ENCODE measurements at places on chromosomes 4 and X. TPM values are rescaled to one million over a fixed set of nuclear protein-coding genes. Genes with fewer than 3 reads are reported as not detected.

The BLOC1S4 gene
- 8.7 TPM for total RNA-seq

The ENOX2 gene
- 11.6 TPM for total RNA-seq

The H2AZ1 gene
- 168 TPM for total RNA-seq

The CXorf51A gene
- not detected for total RNA-seq

The SPANXB1 gene
- total RNA-seq, result not detected

The MMRN1 gene
- total RNA-seq, result 6.8 TPM

The TREX2 gene
- total RNA-seq, result 0.49 TPM

The WDR19 gene
- 15.1 TPM for total RNA-seq

The HAND2 gene
- total RNA-seq, result 1.7 TPM

The SH3RF1 gene
- total RNA-seq, result 10.7 TPM

The BEX1 gene
- 0.49 TPM for total RNA-seq

DNA sequence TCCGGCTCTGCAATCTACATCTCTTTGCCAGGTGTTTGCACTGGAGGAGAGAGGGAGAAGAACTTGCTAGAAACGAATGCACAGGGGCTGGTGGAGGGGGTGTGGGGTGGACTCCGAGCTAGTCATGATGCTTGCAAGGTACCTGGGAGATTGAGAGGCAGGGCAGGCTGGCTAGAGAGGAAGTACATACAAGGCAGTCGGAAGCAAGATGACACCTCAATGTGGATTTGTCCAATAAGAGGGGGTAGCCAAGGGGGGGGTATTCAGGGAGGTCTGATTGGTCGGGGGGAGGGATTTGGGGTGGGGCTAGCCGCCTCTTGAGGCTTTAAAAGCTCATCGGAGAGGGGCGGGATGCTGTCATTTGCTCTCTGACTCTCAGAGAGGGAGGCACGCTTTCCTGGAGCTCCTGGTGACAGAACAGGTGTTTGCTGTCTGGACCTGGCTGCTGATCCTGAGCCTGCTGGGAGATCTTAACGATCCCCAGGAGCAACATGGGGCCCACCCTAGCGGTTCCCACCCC lies at the start of gene GPR50:
Gene GPR50, plus strand, starts transcription at position 354 of the 520 bp plus-strand sequence. Its CDS starts 138 bp downstream, at position 492.
- no peak for DNase-seq

DNA sequence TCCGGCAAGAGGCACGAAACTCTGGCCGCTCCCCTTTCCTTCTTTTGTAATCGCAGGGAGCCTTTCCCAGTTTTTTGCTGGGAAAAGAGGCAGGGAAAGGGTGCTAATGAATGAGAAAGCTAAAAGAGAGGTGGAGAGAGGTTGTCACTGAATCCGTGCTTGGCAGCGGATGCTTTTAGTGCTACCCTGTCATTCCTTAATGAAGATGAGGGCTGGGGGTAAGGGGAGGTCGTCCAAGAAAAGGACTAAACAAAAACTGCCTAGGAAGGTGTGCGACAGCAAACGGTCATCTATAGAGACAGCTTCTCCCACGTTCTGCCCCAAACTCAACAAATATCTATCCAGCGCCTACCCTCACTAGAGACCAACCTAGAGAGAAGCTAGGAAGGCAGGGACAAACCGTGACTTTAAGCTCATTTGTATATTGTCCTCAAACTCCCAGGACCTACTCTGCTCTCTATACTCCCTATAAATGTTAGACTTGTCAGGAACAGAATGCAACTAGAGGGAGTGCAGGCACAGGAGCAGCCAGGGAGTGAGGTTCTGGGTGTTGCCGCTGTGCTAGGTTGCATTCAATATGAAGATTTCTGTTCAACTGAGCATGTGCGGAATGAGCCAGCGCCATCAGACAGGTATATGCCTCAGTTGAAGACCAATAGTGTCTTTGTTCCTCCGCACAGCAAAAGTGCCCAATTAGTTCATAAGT lies 777 bp upstream of the CASK start:
- DNase-seq, result peak; percentile 66

GRCh38 chr4:38819569-38819968 lies 15.0 kb upstream of the TLR1 start:
- no peak for DNase-seq

DNA sequence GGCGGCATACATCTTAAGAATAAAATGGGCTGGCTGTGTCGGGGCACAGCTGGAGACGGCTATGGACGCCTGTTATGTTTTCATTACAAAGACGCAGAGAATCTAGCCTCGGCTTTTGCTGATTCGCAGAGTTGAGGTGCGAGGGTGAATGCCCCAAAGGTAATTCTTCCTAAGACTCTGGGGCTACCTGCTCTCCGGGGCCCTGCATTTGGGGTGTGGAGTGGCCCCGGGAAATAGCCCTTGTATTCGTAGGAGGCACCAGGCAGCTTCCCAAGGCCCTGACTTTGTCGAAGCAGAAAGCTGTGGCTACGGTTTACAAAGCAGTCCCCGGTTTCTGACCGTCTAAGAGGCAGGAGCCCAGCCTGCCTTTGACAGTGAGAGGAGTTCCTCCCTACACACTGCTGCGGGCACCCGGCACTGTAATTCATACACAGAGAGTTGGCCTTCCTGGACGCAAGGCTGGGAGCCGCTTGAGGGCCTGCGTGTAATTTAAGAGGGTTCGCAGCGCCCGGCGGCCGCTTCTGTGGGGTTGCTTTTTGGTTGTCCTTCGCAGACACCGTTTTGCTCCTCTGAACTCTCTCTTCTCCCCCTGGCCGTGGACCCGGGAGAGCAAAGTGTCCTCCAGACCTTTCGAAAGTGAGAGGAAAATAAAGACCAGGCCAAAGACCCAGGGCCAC lies 1.9 kb downstream of the SHOX start:
- DNase-seq, result peak; percentile 59

DNA sequence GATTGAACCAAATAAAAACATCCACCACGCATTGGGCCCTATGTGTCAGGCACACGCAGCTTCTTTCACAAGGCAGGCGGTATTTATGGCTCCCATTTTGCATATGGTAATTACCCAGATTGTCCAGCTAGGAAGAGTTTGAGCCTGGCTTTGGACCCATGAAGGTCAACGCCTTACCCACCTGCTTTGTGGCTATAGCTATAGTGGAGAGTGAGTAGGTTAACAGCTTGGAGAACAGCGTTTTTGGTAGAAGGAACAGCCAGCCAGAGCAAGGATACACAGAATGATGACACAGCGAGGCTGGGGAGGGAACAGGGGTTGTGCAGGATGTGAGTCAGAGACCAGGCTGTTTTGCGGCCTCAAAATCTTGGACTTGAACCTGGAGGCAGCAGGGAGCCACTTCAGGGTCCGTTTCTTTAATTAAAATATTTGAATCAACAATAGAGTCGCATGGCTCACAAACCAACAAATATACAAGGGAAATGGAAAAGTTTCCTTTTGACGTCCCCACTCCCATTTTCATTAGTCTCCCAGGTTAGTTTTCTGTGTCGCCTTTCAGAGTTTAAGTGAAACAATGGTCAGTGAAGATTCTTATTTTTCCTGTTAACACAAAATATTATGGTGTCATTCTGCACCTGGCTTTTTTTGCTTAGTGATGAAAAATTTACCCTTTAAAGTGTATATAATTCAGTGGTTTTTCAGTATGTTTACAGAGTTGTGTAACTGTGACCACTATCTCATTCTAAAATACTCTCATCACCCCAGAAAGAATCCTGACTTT lies 118.2 kb upstream of the STX18 start:
- no peak for DNase-seq

DNA sequence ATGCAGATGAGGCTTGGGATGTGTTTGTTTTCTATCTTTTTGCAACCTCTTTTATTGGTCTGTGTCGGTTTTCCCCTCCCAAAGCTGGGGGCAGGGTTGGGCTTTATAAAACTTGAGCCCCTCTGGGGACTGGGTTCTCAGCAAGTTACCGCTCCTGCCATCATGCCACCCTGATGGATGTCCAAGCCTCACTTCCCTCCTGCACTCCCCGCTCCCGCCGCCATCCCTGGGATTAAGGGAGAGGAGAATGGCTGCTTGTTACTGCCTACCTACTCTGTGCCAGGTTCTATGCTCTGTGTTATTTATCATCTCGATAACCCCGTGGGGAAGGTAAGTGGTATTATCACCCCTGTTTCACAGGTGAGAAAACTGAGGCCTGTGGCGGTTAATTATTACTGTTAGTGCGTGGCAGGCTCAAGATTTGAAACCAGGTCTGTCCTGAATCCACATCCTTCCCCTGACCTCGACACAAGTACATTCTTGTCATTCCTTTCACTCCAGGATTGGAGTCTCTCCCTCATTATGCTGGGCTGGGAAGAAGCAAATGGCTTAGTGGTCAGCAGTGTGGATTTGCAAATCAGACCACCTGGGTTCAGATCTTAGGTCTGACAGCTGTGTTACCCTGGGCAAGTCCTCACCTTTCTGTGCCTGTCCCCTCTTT lies 4.5 kb downstream of the UBA1 start:
- no peak for DNase-seq

DNA sequence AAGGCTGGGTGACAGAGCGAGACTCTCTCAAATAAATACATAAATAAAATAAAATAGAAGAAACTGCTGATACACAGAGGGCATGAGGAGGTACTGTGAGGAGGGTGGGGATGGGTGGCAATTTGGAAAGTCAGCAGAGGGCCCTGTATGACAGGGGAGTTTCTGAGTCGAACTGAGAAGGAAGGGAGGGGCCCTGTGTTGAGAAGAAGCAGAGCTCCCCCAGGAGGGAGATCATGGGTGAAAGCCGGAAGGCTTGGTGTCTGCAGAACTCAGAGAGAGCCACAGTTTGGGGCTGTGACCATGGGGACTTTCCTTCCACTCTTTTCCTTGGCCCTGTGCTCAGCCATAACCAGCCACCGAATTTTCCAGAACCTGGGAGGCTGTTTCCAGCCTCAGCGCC lies 24.8 kb upstream of the AFAP1 start:
- no peak for DNase-seq

DNA sequence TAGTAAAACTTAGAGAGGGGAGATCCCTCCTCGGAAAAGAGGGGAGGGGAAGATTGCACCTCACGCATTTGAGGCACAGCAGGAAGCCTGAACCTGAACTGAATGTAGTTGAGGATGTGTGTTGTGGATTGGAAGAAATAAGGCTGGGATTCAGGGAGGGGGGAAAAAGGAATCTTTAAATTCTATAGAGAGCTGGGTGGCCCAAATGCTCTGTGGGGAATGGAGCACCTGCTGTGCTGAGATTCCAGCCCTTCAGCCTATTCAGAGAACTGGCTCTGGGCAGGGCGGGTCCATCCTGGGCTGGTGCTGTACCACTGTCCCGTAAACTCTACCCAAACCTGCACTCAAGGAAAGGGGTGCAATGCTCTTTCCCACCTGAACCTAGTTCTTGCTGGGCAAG lies 4.1 kb downstream of the FOXO4 start:
- no peak for DNase-seq

DNA sequence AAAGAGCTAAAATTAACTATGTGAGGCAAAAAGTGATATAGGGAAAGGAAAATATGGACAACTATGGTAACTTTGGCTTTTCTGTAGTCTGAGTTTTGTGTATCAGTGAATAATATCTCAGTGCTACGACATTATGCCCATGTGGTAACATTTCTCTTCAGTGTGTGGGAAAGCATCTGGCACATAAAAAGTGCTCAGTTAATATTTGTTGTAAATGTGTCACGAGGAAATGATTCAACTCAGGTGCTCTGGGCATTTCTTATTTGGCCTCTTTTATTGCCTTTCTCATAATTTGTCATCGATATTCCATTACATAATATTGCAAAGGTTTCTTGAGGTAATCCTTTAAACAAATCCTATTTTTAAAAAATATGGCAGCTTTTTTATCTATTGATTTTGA lies 17.6 kb downstream of the OFD1 start:
- no peak for DNase-seq

- no peak for DNase-seq
Measured at GRCh38 chrX:149704664-149705063, 7.2 kb upstream of the MAGEA11 start.

DNA sequence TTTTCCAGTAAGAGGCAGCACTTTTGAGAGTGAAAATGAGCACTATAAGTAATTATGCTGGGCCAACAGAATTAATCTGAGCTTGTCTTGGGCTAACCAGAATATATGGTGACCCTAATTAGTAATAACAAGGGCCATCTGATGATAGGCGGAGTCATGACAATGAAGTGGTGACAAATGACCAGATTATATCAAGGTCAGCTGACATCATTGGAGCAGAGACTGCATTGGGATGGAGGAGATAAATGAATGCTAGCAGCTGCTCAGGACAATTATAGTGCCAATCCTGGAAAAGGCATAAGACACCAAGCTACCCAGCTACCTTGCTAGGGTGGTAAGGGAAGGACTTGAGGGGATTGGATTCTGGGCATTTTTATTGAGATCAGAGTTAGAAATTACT lies 1548.7 kb downstream of the RPA4 start:
- no peak for DNase-seq

- no peak for DNase-seq
Measured at GRCh38 chr4:12844141-12844540, 640.0 kb downstream of the RAB28 start.

- peak; percentile 87 for DNase-seq
Measured at GRCh38 chr4:56908206-56909085, 746 bp downstream of the REST start.

- DNase-seq, result peak; percentile 78
Measured at GRCh38 chr4:11480683-11481082, 52.0 kb upstream of the HS3ST1 start.

- DNase-seq, result peak; percentile 85
Measured at GRCh38 chr4:149965206-149965605, 113.0 kb upstream of the DCLK2 start.

DNA sequence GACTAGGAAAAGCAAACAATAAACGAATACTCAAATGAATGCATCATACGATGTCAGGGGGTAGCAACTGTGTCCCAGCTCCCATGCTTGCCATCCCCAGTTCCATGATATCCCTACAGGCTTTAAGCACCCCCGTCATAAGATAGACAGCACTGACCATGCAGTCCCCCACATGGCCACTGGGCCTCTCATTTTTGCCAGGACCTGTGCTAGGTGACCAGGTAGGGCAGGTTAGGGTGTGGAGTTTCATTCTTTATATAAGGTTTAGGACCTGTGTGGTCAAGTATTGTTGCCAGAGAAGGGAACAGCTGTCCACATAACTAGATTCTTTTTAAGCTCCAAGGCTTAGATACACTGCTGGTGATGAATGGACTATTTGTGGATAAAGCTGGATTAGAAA lies 9.7 kb downstream of the PPEF2 start:
- no peak for DNase-seq

DNA sequence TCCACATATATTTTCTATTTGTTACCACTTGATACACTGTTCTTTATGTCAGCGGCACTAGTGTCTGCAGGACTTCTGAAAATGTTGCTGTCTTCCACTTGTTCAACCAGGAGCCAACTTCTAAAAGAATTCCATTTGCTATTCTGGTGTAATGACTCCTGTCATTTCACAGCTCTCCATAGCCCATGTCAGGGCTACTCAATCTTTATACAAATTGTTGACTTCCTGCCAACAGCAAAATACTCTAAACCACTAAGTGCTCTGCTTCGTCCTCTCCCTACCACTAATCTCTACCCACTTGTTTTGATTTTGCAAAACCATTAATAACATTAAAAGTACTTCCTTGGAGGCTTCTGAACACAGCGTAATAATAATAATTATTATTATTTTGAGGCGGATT lies 7.2 kb downstream of the CTSO start:
- no peak for DNase-seq

All from muscle of leg (tissue), 16 donors.